ENCODE measurements at places on chromosomes 13 and 19.

- no peak for DNase-seq
Observed at GRCh38 chr19:591099-591958, 1.6 kb downstream of the HCN2 start.

DNA sequence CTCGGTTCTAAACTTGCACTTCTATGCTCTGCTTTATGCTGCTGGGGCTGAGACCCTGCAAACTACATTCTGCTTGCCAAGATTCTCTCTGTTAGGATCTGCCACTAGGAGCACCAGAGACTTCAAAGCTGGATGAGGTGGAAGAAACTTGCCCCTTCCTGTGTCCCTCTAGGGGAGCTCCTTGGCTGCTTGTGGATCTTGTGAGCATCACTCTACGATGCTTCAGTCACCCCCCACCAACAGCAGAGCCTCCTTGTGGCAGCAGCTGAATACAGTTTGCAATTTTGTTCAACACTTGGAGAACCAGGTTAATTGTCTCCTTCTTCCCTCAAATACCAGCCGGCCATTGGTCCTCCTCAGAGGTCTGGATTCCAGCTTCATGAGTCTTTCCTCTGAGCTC lies 310.6 kb downstream of the FGF14 start:
- no peak for DNase-seq

DNA sequence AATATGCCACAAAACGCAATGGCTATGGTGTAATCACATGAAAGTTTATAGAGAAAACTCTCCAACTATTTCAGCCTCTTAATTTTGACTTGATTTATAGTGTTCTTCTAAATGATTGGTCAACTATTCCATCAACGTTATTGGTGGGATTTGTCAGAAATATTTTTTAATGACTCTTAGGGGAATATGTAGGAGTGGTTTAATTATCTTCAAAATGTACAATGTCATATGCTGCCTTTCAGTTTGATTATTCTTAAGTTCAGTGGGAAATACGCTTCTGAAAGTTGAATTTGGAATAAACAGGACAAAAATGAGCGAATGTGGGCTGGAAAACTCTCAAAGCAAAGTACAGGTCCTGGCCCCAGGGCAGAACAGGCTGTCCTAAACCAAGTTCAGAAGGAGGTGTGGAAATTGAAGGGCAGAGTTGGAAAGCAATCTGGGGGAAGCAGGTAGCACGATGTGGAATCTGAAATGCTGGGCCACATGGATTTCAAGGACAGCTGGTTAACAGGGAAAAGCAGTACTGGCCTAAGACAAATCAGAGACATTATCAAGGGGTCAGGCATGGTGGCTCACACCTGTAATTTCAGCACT lies 60.8 kb upstream of the MYCBP2 start:
- no peak for DNase-seq

DNA sequence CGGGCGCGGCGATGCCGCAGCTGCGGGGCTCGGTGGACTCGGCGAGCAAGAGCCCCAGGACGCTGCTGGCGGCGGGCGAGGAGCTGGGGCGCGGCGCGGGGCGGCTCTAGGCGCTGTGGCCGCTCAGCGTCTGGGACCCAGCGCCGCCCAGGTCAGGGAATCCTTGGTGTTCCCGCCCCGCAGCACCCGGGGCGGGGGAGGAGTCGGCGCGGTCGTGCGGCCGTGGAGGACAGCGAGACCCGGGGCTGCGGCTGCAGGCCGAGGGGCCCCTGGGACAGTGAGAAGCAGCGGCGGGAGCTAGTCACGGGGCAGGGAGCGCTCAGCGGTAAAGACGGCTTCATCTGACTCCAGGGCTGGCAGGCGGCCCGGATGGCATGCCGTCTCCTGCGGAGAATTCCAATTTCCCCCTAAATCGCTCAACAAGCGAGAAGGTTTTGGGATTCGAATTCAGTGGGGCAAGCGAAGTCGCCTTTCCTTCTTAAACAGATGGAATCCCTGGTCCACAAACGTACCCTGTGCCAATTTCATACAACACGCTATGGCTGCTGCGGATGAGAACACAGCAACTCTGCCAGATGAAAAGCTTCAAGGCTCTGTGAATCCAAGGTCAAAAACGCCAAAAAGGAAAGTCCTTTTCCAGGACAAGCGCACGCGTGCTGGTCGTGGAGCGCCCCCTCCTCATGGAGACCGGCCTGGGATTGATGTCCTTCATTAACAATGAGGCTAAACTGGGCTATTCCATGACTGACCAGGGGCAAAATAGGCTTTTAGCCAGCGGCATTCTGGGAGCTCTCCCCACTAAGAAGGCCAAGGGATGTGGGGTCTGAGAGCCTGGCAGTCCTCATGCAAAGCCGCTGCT lies 4.2 kb upstream of the ZSCAN4 start:
- no peak for DNase-seq

DNA sequence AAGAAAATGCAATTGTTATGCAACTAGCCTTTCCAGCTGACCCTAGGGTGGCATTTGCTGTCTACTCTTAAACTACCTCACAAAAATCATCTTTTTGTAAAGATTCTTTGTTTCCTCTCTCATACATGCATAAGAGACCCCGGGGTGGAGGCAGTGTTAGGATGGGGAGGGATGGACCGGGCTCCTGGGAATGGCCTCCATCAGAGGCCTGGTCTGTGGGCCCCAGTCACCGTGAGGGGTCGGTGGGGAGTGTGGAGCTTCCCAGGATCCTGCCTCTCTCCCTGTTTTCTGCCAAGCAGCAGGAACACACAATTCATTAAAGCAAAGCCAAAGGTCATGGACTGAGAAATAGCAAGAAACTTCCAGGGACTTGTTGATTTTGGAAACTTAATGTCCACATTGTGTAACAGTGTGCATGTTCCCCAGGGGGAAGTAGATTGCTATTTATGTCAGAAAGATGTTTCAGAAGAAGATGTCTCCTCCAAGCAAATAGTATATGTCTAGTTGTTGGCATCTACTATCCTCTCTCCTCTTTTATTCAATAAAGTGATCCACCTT lies 241.4 kb downstream of the ENOX1 start:
- DNase-seq = no peak

DNA sequence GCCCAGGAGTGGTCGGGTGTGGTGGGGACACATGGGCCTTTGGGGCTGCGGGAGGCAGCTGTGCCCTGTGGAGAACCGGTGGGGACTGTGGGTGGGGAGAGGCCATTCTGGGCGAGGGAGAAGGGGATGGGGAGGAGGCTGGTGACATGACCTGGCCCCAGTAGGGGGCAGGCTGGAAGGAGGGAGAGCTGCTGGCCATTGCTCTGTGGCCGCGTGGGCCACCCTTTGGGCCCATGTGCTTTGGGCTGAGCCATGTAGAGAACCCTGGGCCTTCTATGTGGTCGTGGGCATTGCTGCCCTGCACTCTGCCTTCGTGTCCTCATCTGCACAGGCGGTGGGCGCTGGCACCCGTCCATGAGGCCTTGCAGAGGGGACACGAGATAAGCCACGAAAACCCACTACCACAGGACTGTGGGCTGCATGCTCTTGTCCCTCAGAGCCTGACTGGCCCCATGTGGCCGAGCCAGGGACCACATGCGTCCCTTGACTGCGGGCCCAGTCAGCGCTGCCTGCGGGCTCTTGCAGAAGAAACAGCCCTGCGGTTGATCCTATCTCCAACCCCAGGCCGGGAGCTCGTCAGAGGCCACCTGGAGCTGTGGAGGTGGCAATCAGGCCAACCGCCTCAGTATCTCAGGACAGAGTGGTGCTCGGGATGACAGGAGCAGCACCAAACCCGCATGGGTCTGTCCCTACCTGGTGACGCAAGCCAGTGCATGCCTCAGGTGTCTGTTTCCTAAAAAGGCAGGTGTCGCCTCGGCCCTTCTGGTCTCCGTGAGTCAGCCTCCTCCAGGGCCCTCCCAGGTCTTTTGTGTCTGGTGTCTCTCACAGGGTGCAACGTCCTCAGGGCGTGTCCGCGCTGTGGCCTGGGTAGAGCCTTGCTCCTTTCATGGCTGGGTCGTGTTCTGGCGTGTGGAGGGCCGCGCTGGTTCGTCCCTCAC lies 14.3 kb downstream of the FZR1 start:
- no peak for DNase-seq

DNA sequence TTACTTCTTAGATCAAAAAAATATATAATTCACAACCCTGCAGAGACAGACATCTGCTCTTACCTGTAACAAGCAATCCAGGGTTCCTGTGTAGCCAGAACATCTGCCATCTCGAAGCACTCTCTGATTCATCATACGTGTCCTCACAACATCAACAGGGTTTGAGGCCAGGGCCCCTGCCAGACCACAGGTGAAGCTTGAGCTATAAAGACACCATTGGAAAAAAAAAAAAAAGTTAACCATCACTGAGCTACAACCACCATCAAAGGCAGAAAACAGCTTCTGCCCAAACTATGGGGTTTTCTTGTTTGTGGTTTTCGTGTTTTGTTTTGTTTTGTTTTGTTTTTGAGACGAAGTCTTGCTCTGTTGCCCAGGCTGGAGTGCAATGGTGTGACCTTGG lies 19.3 kb downstream of the SLC25A30 start:
- DNase-seq = no peak

DNA sequence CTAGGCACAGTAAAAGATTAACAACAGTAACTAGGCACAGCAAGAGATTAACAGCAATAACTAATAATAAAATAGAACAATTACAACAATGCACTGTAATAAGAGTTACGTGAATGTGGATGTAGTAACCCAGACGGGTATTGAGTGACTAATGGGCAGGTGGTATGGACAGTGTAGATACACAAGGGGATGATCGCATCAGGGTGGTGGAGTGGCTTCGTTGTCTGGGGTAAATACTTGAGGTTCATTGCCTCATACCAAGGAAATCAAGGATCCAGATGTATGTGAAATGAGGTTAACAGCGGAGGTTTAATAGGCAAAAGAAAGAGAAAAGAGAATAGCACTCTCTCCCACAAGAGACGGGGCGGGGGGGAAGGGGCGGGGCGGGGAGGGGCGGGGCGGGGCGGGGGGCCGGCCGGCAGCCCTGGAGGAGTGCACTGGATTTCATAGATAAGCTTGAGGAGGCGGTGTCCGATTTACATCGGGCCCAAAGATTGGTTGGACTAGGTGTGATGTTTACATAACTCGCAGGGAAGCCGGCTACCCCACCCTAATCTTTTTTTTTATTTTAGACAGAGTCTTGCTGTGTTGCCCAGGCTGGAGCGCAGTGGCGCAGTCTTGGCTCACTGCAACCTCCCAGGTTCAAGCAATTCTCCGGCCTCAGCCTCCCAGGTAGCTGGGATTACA lies 106.3 kb downstream of the KCTD15 start:
- no peak for DNase-seq

DNA sequence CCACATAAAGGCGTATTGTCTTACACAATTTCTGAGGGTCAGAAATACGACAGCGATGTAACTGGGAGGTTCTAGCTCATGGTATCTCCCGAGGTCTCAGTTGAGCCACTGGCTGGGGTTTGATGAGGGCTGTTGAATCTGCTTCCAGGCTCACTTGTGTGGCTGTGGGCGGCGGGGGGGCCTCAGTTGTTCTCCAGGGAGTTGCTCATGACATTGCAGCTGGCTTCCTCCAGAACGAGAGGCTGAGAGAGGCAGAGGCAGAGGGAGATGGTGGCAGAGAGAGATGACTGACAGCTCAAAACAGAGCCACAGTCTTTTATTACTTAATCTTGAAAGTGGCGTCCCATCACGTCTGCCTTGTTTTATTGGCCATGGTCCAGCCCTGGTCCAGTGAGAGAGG lies 6.2 kb upstream of the NLRP5 start:
- no peak for DNase-seq

DNA sequence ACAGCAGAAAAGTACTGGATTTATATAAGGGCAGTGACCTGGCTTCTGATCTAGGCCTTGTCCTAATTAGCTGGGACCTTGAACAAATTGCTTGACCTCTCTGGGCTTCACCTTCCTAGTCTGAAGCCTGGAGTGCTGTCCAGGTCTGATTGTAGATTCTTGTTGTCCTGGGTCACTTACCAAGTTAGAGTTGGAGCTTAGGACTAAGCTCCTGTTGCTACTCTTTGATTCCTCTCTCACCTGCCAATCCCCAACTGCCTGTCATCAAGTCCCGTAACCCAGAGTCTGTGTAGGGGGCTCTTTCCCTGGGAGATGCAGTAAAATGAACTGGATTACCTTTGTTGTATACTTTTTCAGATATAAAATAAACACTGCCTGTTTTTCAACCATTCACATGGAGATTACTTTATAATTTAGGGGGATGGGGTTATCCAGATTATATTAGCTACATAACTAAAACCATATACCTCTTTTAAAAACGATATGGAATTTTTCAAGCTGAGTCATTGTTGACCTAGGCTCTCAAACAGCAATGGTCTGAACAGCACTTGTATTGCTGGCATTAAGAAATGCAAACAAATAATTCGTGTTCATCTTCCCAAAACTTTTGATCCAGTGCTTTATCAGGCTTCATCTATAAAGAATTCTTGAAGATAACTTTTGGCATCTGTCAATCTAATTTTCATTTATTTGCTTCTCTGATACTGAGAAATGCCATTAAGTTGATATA lies 5.8 kb downstream of the ARHGAP35 start:
- DNase-seq = no peak

- DNase-seq = no peak
Observed at GRCh38 chr13:30832845-30833332, 73.2 kb upstream of the MEDAG start.

GRCh38 chr13:43528992-43529391 lies 257.8 kb downstream of the ENOX1 start:
- no peak for DNase-seq

GRCh38 chr13:33017323-33017929 lies 1.2 kb downstream of the KL start:
- DNase-seq = no peak

GRCh38 chr13:90299238-90299637 lies 1048.2 kb upstream of the MIR17HG start:
- DNase-seq = no peak

GRCh38 chr19:43760941-43761340 lies 6.2 kb upstream of the SMG9 start:
- DNase-seq = no peak

DNA sequence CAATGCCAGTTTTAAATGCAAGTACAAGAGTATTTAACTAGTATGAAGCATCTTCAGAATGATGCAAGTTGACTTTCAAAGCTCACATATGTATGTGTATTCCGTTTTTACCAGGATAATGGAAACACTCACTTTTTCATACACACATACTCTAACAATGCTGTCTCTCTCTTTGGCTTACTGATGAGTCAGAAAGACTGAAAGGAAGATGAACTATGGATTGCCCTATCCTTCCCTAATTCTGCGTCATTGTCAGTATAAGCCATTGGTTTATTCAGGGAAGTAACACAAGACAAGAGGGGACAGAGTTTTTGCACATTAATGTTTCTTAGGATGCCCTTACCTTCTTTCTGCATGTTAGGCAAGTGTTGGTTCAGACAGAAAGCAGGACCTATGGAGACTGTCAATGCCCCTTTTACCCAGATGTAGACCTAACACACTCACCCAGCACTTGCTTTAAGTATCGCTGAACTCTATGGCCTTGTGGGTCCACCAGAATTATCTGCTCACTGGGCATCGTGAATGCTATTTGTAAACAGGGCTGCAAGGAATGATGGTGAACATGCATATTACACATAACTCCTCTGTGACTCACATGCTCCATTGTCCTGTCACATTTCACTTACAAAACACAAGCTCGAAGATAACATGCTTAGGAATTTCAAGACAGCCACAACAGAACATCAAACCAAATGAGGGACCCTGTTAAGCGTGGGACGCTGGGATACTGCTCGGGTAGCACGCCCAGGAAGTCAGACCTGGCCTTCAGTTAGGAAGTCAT lies 10.0 kb upstream of the OXGR1 start:
- DNase-seq = no peak
